ENCODE measurements at places on chromosomes 12 and 14.

DNA sequence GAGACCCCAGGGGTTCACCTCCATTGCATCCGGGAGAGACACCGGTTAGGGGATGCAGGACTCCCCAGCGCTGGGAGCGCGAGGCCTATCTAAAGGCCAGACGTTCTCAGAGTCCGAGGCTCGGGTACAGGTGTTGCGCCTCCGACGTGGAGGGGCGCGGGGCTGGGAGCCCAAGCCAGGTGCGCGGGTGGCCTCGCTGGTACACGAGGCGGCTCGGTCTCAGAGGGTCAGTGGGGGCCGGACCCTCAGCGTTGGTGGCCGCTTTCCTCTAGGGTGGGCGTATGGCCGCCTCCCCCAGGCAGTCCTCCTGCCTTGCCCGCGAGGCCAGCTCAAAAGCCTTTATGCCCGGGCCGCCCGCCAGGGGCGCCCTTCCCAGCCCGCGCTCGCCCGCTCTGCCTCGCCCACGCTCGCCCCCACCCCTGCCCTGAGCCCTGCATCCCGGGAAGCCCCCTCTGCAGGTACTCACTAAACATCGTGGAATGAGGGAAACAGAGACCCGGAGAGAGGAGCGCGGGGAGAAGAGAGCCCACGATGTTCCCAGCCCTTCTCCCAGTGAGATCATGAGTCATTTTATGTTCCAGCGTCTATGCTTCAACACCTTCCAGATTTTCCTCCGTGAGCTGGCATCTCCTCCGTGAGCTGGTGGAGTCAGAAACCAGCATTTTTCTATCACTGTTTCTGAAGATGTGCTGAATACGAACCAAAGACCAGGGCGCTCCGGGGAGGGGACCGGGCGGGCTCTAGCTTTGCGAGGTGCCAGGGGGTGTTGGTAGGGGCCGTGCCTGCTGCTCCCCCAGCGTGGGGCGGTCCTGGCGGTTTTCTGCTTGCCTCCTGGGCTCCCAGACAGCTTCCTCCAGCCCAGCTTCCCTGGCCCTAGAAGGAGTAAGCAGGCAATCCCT, 73.8 kb downstream of the DIO3 start:
- no peak for DNase-seq

GRCh38 chr14:67133595-67134441, 55.4 kb upstream of the GARIN2 start:
- DNase-seq = no peak

DNA sequence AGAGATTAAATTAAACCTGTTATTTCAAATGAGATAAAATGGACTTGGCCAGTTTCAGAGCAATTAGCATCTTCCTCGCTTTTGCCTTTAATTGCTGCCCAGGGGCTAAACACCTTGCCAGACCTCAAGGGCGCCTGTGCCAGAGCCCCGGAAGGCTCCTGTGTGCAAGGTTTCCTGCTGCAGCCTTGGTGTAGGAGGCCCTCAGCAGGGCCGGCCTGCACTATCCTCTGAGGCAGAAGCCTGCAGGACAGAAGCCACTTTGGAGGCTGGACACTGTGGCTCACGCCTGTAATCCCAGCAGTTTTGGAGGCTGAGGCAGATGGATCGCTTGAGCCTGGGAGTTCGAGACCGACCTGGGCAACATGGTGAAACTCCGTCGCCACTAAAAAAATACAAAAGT, 150.4 kb downstream of the CALM1 start:
- no peak for DNase-seq

DNA sequence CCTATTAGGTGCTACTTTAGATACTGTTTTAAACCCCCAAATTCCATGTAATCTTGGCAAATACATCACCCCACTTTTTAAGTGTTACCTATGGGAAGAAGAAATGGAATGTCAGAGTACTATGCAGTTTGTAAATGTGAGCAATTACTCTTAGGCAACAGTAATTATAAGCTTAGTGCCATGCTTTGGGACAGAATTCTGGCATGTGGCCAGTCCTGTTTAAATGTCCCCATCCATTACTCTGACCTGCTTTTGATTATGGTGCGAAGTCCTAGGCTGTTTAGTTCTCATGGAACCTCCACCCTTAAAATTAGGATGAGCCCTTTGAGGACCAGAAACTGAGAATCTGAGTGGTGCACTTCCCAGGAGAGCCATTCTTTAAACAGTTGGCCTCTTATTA, 321.4 kb upstream of the RGS6 start:
- DNase-seq = no peak

DNA sequence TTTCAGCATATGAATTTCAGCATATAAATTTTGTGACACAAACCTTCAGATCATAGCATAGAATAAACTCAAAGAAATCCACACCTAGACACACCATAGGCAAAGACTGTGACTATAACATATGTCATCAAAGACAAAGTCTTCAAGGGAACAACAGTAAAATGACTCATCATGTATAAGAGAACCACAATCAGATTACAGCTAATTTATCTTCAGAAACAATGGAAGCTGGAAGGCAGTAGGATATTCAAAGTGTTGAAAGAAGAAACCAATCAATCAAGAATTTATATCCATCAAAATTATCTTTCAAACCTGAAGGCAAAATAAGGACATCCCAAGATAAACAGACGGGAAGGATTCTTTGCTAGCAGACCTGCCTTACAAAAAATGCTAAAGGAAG, 29.0 kb downstream of the DLK1 start:
- DNase-seq = no peak

DNA sequence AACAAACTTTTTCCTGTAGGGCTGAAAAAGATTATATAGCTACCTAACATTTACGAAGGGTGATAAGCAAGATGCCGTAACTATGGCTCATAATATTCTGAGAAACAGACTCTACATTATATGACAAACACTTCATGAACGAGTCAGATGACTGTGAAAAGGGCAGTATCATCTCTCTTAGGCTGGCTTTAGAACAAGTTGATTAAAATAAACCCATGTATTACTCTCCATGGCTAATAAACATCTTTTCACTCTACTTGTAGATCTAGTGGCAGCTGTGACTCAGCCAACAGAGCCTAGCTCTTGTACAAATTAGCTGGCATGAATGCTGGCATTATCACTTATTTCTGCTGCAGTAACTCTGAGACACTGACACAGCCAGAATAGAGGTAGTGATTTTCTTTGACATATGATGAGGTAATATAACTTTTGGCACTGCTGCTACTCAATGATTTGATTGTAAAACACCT, 47.1 kb downstream of the SLC2A13 start:
- no peak for DNase-seq

DNA sequence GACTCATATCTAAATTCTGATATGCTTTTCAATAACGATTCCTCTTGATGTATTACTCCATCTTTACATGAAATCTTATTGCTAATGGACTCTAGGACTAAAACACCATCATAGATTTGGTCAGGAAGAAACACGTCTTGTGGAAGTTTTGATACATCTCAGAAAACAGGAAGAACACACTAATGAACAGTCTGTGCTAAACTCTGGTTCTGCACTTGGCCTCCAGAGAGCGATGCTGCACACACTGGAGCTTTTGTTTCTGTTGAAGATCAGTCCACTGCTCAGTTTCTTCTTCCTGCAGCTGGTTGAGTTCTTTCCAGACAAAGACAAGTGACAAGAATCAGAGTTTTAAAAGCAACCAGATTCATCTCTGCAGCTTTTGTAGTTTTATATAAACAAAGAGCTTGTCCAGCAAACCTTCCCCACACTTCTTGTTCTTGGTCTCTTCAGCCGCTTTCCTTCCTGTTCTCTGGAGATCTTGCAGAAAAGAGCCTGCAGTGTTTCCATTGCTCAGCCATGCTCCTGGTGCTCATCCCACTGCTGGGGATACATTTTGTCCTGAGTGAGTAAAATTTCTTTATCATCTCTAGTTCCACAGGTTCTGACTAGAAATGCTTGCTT, 229.1 kb upstream of the OR4E1 start:
- peak; percentile 49 for DNase-seq

Measured in CD4-positive, alpha-beta T cell treated with Interleukin-1 beta for 1 hour (primary cell).